ENCODE measurements at places on chromosomes 11 and 22. TPM values are rescaled to one million over a fixed set of nuclear protein-coding genes. Genes with fewer than 3 reads are reported as not detected.

GRCh38 chr11:3905080-3905953 is 49.9 kb downstream of the STIM1 start:
- DNase-seq: peak; percentile 79

- no peak for DNase-seq
Observed at GRCh38 chr11:76242004-76242779, 35.9 kb upstream of the WNT11 start.

- DNase-seq: no peak
Observed at GRCh38 chr11:6538456-6538855, 41.4 kb downstream of the DNHD1 start.

PKDREJ gene
- total RNA-seq: not detected

DNA sequence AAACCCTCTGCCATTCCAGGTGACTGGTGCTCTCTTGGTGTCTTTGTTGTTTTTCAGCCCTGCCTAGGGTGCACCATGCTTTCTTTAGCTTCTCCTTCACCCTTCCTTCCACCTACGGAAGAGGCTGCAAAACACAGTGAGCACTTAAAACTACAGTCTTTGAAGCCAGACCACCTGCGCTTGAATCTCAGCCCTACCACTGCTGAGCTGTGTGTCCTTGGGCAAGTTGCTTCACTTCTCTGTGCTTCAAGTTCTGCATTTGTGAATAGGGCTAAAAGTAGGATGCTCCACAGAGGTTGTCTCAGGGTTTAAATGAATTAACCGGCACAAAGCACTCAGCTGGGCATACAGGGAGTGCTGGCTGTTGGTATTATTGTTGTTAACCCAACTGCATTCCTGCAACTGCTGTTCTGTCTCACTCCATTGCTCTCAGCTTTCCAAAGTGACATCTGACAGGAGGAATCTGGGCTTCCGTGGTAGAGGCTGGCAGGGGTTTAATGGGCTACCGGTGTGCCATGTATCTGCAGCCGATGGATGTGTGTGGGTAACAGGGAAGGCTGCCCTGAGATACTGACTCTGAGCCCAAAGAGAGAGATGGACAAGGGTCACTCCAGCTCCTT is 139.3 kb downstream of the FBXO7 start:
- DNase-seq: no peak

OR52N4 gene
- total RNA-seq: 0.63 TPM

- DNase-seq: no peak
Observed at GRCh38 chr11:75949023-75949672, 134.1 kb downstream of the UVRAG start.

MRGPRE gene
- not detected for total RNA-seq

DNA sequence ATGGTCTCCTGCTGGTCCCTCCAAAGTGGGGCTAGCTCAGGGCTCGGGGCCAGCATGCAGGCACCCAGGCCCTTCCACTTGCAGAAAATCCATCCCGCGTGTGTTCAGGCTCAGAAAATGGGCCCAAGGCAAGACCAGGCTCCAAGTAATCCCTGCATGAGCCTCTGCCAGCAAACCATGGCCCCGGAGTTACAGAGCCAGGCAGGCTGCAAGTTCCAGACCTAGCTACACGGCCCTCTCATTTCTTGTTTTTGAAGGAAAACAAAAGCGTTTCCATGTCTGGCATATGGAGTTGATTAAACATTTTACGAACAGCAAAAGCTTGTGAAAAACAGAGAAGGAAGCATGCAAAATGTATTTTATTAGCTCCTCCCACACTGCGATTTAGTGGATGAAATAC is 29.7 kb downstream of the KIAA0930 start:
- no peak for DNase-seq

DNA sequence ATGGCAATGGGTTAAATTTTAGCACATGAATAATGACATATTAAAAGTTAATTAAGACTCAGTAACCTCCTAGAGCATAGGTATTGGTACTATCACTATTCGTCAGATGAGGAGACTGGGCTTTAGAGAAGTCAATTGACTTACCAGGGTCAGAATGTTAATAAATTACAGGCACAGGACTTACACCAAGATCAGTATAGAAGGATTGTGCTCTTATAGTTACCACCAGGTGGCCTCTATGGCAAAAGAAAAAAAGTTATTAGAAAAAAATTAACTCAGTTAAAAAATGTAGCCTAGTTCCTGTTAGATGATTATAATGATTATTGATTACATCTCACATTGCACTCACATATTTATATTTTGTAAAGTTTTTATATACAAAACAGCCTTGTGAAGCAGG is 1163.7 kb downstream of the FAM181B start:
- no peak for DNase-seq

GRK3 gene
- total RNA-seq: 36.6 TPM

DNA sequence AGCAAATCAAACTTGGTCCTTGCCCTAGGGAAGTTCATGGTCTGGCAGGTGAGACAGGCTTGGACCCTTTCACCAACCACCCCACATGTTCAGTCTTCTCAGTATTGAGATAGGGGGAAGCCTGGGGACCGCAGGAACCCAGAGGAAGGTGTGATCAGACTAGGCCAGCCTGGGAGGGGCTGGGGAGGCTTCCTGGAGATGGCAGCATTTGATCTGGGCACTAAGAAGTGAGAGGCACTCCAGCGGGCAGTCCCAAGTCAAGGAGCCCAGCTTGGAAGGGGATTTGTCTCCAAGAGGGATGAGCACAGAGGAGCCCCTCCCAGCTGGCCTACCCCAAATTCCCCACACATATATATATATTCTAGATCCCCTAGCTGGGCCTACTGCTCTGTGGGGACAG is 5.4 kb downstream of the LRRC32 start:
- DNase-seq: no peak

DNA sequence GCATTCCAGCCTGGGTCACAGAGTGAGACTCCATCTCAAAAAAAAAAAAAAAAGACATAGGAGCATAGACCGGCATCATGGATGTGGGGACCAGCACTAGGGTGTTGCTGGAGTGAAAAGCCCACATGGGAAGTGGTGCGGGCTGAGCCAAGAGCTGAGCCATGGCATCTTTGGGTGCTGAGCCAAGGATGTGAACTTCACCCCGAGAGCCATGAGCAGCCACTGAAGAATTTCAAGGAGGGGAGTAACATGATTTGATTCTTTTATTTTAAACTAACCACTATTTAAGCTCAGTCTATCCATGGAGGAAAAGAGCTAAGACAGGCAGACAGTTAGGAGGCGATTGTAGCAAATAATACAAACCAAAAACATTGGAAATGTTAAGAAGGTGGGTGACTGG is 57.4 kb downstream of the AHNAK start:
- DNase-seq: no peak

CBX6 gene
- 61.4 TPM for total RNA-seq

- no peak for DNase-seq
Observed at GRCh38 chr11:100753172-100753543, 66.1 kb downstream of the ARHGAP42 start.

DNA sequence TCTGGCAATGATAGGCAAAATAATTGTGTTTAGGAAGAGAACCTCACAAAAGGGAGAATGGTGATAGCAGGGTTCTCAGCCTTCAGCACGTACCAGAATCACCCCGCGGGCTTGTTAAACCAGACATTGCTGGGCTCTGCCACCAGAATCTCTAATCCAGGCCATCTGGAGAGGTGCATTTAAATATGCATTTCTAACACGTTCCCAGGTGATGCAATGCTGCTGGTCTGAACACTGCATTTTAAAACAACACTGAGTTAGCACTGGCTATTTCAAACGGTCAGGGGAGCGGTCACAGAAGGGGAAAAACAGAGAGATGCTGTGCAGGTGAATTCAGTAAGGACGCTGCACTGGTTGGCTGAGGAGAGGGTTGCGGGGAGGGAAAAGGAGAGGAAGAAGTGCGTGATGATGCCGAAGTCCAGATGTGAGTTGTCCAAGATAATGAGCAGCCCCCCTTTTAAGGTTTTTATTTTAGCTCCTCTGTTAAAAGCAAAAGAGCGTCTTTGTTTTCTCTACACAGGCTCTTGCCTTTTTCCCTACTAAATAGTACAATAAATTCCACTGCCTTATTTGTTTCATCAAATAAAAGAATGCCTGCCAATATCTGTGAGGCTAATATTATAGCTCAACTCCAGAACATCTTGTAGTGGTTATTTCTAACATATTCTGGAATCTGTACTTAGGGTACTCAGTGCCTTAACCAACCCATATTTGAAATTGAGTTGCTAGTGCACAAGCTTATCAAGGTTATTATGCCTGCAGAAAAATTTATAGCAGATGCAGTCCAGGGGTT is 109.6 kb upstream of the POU2AF2 start:
- no peak for DNase-seq

GRCh38 chr11:104853276-104853675 is 45.0 kb downstream of the CASP12 start:
- no peak for DNase-seq

GRCh38 chr11:10786451-10786850 is 22.3 kb downstream of the EIF4G2 start:
- DNase-seq: no peak

- peak; percentile 27 for DNase-seq
Observed at GRCh38 chr11:132126973-132127899, 756.8 kb downstream of the NTM start.

DNA sequence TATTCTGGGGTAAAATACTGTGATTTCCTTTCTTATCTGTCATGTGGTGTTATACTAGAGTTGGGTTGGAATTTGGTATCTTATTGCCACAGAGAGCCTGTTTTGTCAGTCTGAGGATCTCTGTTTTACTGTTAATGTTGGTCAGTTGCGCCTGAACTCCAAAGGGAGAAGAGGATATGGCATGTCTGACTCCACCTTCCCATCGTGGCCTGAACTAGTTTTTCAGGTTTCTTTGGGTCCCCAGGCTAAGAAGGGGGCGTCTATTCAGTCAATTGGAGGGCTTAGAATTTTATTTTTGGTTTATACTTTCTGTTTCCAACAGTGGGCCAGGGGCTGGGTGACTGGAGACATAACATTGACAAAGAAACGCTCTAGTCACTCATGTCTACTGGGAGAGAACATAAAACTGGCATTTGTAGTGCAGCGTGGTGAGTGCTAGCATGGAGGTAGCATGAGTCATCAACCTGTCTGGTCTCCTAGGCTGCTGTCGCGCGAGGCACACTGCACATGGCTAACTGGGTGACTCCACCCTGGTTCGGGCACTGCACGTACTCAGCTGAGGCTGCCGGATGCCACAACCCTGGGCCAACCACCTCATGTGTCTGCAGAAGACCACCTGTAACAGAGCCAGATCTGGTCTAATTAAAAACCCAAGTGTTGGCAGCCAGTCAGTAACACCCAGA is 120.1 kb upstream of the OR9Q1 start:
- DNase-seq: peak; percentile 45

LSP1 gene
- total RNA-seq: 477 TPM

LTO1 gene
- 23.0 TPM for total RNA-seq

DNA sequence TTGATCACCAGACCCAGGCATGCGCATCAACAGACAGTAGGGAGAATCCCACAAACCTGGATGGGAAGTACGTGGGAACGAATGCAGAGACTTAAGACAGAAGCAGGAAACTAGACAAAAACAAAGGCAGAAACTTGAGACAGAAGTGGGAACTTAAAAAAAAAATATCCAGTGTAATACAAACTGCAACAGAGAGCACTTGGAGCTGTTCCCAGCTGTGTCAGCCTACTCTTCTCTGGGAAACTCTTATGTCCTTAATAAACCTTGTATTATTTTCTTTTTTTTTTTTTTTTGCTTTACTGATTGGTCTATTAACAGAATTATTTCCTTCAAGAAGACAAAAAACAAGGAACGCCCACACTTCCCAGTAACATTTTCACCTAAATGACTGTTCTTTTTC is 1818.1 kb upstream of the RAG2 start:
- DNase-seq: no peak

GRCh38 chr11:60879971-60880588 is 12.7 kb downstream of the ZP1 start:
- no peak for DNase-seq

PIH1D2 gene
- total RNA-seq: 0.76 TPM

SCGB1A1 gene
- total RNA-seq: not detected

DNA sequence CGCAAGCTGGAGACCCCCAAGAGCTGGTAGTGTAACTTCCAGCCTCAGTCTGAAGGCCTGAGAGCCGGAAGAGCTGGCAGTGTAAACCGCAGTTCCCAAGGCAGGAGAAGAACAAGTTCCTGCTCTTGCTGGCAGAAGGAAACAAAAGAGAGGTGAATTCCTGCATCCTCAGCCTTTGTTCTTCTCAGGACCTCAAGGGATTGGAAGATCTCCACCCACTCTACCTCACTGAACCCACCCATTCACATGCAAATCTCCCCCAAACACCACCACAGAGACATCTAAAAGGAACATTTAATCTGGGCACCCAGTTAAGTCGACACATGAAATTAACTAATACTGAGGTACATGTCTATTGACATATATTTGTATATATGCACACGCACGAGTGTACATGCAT is 1310.3 kb downstream of the TBC1D22A start:
- DNase-seq: no peak

KCNJ11 gene
- total RNA-seq: 4.2 TPM

DNA sequence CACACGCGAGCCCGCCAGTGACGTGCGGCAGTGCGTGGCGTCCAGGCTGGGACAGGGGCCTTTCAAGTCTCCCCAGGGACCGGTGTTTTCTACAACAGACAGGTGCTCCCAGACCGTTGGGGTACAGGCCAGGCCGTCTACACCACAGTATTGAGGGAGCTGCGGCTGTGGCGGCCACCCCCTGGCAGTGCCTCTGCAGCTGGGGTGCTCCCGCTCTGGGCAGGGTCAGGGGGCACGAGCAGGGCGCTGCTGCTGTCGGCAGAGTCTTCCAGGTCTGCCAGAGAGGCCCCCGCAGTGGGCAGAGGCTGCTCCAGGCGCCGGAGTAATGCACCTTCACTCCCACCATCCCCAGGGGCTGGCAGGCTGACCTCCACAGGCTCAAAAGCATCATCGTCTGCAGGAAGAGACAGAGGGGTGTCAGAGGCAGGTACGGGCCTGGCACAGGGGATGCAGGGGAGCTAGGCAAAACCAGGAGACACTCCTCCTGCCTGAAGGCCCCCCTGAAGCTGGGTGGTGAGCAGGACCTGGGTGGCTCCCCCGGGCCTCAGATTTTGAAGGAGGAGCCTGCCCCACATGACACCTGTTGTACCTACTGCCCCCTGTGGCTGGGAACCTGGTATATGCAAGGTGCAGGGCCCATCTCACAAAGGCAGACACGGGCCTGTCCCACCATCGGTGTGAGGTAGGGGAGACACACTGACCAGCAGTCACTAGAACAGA is 83.3 kb downstream of the DGCR2 start:
- DNase-seq: no peak

GRCh38 chr11:16791191-16791961 is 52.9 kb downstream of the C11orf58 start:
- no peak for DNase-seq

DNA sequence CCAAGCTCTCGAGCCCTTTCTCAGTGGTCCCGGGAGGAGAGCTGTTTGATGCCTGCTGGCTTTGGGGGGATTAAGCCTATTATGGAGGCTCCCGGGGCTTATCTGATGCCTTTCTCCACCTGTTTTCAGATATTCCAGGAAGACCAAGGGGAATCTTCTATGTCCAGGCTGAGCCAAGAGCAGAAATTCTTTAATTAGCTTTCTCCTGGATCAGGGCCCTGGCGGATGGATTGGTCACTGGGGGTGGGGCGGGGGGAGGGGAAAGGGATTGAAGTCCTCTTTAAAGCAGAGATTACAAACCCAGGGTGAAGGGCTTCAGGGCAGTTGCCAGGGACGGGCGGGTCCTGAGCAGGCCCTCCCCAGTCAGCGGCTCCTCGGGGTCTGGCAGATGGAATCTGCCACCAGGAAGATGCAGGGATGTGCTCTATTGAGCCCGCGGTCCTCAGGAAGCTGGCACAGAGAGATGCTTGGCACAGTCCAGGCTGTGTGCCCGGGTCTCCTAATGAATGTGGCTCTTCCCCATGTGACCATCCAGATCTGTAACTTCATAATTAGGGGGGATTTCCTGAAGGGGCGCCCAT is 33.6 kb downstream of the MACROD1 start:
- DNase-seq: no peak

DEPDC5 gene
- 43.5 TPM for total RNA-seq

GRCh38 chr11:110174645-110175310 is 81.6 kb downstream of the ZC3H12C start:
- DNase-seq: no peak

SLC6A5 gene
- total RNA-seq: not detected
